ENCODE measurements at places on chromosomes 1 and 21. TPM values are rescaled to one million over a fixed set of nuclear protein-coding genes. Genes with fewer than 3 reads are reported as not detected.

UBE2J2 gene
- total RNA-seq, result 45.0 TPM

HTR6 gene
- not detected for total RNA-seq

KRTAP12-3 gene
- total RNA-seq, result not detected

CELA3A gene
- not detected for total RNA-seq

GOLT1A gene
- not detected for total RNA-seq

SH2D1B gene
- total RNA-seq, result 3.4 TPM

MPZ gene
- total RNA-seq, result 1.4 TPM

KCNN3 gene
- 0.28 TPM for total RNA-seq

- ATAC-seq, result no peak
These were observed 168.0 kb downstream of the CLEC20A start for GRCh38 chr1:178328728-178329127.

- peak; percentile 78 for ATAC-seq
These were observed 1.9 kb upstream of the ZSCAN20 start for GRCh38 chr1:33470495-33471012.

- no peak for ATAC-seq
These were observed 56.5 kb downstream of the IRF2BP2 start for GRCh38 chr1:234553240-234554188.

DNA sequence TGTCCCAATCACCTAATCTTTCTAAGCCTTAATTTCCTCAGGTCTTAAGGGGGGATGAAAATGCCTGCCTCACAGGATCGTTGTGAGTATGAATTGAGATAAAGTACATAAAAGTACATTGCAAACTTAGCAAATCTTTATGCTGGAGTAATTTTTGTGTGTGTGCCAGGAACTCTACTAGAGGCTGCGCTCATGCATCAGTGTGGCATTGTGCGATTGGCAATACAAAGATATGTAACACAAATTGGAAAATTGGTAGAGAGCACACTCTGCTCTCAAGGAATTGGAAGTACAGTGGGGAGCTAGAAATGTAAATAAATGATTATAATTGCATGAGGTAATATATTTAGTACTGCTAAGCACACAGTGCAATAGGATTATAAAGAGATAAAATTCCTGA, 398.3 kb downstream of the DUSP10 start:
- no peak for ATAC-seq

DNA sequence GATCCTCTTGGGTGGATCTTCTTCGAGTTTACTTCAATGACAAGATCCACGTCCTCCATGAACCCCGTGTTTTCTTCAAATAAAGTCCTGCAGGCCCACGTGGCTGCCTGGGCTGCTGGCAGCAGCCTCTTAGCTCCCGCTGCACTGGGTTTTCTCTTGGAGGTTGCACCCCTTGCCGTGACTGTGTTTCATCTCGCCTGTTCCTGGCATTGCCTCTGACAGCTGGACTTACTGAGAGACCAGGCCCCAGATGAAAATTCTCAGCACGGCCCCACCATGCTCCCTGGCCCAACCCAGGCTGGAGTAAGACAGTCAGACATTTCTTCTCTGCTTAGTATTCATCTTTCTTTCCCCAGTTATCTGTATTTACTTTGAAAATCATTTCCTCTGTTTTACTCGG, 274.8 kb upstream of the RUNX1 start:
- no peak for ATAC-seq

GRCh38 chr21:17270229-17270628, 242.6 kb upstream of the CXADR start:
- peak; percentile 75 for ATAC-seq

GRCh38 chr1:30303387-30303786, 420.0 kb downstream of the MATN1 start:
- ATAC-seq, result no peak

DNA sequence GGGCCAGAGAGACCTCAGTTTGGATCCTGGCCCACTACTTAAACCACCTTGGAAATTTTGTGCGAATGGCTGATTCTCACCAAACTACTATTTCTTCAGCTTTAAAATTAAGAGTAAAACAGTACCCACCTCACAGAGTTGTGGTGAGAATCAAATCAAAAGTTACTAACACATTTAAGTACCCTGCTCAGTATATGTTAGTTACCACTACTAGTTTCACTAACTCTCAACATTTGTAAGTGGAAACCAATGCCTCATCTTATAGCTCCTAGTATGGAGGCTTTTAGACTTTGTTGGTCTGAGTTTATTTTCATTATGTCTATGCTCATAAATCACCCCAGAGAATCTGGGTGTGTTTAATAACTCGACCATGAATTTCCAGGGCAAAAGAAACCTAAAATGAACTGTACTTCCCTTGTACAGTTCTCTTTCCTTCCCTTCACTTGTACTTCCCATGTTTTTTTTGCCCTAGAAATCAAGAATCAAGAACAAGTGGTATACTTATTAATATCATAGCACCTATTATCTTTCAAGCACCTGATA, 11.6 kb upstream of the SERBP1 start:
- no peak for ATAC-seq

GRCh38 chr1:9595156-9595967, 6.7 kb downstream of the TMEM201 start:
- ATAC-seq, result no peak

- no peak for ATAC-seq
These were observed 139.2 kb downstream of the SEC16B start for GRCh38 chr1:177830531-177831135.

- no peak for ATAC-seq
These were observed 4.1 kb downstream of the ADPRS start for GRCh38 chr1:36092798-36093185.

DNA sequence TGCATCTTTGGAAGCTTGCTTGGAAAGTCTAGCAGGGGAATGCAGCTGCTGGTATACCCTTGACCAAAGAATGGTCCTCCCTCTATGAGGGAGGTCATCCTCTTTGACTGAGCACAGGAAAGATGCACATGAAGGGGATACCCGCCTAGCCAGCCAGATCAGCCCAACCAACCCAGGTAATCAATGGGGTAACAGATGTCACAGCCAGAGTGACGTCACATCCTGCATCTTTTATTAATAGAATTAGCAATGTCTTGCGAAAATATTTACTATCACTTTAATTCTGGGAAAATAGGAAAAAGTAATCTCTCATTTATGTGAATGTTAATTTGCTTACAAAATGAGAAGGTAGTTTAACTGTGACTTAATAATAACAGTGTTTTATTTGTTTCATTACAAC, 25.6 kb upstream of the PTBP2 start:
- no peak for ATAC-seq

DNA sequence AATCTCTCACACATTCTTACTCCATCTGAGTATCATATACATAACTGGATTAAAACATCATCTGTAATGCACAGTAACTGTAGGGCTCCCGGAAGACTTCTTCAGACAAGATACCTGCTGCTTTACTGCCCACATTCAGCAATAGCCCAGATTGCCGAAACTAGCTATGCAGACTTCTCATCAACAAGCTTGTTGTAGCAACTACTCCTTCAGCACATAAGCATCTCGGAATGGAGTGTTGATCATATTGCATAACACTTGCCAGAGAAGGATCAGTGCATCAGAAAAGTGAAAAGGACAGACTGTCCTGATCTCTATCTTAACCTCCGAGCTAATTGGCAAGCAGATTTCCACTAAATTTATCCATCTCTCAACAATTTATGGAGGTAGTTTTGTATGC, 354.6 kb upstream of the C1orf87 start:
- no peak for ATAC-seq

- ATAC-seq, result peak; percentile 44
These were observed 4.0 kb downstream of the JUN start for GRCh38 chr1:58779801-58780382.

DNA sequence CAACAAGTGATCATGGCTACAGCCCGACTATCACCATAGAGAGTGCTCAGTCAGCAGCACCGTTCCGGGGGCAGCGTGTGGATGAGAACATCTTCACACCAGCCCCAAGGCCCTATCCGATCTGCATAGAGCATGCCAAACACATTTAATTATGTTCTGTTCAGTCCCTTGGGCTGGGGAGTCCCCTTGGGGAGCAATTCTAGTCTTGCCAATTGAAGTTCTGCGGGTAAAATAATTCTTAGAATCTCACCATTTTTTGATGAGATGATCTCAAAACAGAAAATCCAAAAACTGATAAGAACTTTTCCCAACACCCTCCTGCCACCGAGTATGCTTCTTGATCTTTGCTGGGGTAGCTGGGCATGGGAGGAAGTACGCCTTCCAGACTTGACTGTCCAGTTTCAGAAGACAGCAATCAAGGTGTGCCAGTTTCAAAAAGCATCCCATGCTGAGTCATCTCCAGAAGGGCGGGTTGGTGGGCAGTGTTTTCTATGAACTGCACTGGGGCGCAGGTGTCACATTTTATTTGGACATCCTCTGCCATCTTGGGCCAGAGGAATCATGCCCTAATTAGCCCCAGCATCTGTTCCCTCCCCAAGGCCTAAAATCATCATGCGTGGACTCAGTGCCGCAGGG, 20.8 kb upstream of the PTPRF start:
- ATAC-seq, result peak; percentile 84

DNA sequence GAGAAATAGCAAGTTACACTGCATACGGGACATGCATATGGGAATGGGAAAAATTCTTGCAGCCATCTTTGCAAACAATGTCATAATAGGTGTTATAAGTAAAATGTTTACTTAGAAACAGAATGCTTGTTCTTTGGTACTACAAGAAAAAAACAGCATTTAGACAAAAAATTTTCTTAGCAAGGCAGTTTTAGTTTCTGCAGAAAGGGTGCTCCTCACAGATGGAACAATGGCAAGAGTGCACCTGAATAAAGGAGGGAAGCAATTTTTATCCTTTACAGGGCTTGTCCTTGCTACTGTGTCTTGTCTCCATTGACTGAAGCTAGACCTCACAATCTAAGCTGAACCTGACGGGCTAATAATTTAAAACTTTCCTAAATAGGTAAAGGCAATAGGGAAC, 79.2 kb upstream of the DESI2 start:
- no peak for ATAC-seq

DNA sequence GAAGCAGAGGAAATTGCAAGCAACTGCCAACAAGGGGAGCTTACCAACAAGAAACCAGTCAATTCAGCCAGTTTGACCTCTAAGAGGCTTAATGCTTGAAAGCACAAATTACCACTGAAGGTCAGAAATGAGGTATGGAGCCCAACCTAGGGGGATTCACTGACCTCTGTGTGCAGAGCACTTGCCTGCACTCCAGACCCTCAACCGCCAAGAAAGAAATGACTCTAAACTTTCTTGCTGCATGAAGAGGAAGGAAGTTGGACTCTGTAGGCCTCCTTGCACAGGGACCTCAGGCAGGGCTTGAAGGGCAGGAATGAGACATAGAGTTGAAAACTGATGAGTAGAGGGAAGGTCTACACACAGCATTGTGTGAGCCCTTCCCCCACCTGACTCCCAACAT, 10.0 kb downstream of the ARMH1 start:
- ATAC-seq, result no peak

GRCh38 chr1:162193815-162194214, 124.3 kb downstream of the NOS1AP start:
- no peak for ATAC-seq

All from esophagus mucosa (tissue), 1 donor.